Prostate gland (tissue), 2 donors: ENCODE measurements at places on chromosomes 3 and 15.

GRCh38 chr3:196517162-196517800, 2.1 kb upstream of the SMCO1 start:
- DNase-seq = no peak

- no peak for DNase-seq
Observed at GRCh38 chr3:136632625-136633081, 119.5 kb downstream of the STAG1 start.

- DNase-seq = no peak
Observed at GRCh38 chr3:31294430-31295149, 238.1 kb upstream of the STT3B start.

- DNase-seq = no peak
Observed at GRCh38 chr3:45910892-45911291, 24.5 kb downstream of the CCR9 start.

DNA sequence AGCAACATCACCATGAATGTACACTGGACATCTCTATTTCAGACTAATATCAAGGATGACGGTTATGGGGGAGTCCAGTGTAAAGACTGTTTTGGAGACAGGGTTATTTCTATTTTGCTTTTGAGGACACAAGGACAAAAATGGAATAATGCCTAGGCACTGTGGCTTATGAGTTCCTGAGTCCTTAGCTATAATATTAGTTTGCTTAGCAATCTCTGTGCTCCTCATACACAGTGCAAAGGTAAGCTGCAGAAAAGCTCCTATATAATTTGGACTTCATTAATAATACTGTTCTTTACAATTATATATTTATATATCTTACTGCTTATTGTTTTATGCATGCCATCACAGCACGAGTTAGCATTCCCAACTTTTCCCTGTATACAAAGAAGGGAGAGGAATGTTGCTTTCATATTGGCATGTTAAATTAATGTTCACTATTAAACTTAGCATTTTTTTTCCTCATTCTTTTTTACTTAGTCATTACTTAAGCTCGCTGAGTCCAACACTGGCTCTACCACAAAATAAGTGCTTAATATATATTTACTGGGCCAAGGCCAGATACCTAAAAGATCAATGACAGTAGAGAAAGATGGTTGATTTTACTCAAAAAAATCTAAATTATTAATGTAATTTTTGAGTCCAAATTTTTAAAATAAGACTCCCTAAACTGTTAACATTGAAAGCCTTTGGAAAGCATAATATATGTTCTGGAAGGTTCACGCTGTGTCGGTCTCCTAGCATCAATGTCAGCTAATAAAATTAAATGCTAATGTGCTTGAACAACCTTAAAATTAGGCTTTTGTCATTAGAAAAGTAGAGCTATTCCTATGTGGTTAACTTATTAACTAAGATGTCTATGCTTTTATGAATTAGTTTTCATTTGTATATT, 13.8 kb downstream of the THBS1 start:
- no peak for DNase-seq

DNA sequence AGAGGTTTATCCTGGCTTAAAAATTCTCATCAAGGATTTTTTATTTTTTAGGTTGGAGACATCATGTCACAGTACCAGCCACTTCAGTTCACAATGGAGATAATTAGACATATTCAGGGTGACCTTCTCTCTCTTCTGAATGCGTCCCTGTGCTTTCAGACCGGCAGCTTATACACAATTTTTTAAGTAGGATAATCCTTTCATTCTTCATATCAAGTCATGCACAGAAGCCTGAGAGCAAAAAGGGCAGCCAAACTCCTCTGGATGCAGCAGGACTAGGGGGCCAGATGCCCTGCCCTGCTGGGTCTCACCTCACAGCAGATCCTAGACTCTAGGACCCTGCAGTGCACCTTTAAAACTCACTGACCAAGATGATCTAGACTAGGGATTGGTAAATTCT, 210.4 kb downstream of the ERC2 start:
- no peak for DNase-seq

DNA sequence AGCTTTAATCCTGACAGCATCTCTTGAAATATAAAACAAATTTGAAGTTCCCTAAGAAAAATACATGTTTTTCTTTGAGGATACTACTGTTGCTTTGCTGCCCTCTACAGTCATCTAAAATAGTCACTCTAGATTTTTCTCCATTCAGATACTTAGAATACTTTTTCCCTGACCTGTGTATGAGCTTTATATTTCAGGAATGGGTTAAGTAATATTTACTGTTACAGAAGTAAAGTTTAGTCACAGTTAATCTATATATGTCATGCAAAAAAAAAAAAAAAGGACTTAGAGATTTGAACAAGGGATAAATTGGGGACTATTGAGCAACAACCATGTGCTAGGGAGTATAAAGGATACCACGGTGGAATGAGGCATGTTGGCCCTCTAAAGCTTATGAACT, 8.8 kb downstream of the NECTIN3 start:
- no peak for DNase-seq

DNA sequence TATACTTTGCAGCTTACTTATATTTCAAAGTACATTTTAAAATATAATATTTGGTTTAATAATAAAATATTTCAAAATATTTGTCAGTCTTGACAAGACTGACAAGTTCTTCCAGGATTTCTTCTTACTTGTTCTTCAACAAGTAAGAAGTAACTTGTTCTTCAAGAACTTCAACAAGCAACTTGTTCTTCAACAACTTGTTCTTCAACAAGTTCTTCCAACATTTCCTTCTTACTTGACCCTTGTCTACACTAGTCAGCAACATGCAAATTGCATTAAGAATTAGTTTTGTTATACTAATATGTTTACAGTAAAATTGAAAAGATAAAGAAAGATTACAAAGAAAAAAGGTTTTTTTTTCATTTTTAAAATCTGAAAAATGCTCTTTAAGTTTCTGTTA, 731.7 kb downstream of the NSUN3 start:
- no peak for DNase-seq

- no peak for DNase-seq
Observed at GRCh38 chr3:14522768-14523167, 17.4 kb downstream of the GRIP2 start.

DNA sequence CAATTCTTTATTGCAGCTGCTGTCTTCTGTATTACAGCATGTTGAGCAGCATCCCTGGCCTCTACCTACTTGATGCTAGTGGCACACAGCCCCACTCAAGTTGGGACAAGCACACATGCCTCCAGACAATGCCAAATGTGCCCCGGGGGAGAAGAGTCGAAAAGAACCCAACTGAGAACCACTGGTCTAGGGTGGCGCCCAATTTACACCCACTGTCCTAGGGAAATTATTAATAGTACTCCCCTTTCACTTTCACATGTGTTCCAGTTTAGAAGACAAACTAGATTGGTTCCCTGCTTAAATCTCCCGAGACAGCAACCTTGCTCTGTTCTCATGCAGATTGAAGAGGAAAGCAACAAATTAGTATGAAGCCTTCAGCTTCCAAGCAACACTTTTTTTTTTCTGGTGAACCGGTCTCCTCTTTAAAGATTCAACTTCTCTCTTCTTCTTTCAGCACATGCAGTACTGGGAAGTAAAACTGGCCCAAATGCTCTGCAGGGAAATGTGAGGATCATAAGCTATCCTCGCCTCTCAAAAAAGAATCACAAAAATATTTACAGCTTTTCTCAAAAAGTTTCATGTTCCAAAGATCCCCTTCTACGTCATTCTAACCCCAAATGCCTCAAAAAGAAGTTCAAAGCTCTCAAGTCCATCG, 823.9 kb upstream of the CFAP20DC start:
- DNase-seq = no peak

DNA sequence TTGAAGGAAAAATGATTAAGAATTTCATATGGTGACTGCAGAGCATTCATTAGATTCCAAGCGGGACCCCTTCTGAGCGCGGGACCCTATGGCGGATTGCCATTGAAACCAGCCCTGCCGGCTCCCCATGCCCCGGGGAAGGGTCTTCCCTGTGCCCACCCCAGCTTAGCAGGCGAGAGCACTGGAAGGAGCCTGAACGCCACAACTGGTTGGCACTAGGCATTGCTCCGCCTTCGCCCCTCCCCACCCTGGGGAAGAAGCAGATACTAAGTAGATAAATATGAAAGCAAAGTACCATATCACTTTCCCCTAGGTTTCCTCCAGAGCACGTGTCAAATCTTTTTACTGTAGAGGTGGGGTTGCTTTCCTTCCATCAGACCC, 70.7 kb downstream of the CYP19A1 start:
- no peak for DNase-seq
